ENCODE measurements at places on chromosomes 7 and 10.

DNA sequence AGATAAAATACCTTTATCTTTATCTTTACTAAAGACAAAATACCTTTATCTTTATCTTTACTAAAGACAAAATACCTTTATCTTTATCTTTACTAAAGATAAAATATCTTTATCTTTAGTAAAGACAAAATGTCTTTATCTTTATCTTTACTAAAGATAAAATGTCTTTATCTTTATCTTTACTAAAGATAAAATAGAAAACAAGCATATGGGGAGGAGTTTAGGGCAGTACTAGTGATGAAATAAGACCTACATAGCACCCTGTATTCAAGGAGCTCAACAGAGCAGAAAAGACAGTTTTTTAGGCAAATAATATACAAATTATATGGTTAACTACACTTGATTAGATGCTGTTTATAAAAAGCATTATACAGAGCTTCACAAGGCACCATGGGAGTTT lies 19.3 kb downstream of the ANKRD22 start:
- no peak for DNase-seq

DNA sequence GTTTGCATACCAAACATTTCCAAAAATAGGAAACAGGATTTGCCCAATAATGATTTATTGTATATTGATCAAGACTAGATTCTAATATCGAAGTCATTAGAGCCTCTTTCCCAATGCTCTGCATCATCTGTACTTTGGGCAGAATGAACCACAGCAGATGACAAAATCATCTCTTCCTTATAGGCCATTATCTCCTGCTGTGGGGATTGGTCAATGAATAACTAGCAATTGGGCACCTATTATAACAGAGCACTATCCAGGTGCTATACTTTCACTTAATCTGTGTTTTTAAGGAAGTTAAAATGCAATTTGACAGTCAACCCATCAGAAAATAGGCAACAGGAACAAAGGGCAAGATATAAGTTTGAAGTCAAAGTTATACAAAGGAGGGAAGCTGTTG lies 290.3 kb downstream of the AHR start:
- no peak for DNase-seq

GRCh38 chr10:88989824-88990383 lies 694 bp upstream of the FAS start:
- DNase-seq = no peak

DNA sequence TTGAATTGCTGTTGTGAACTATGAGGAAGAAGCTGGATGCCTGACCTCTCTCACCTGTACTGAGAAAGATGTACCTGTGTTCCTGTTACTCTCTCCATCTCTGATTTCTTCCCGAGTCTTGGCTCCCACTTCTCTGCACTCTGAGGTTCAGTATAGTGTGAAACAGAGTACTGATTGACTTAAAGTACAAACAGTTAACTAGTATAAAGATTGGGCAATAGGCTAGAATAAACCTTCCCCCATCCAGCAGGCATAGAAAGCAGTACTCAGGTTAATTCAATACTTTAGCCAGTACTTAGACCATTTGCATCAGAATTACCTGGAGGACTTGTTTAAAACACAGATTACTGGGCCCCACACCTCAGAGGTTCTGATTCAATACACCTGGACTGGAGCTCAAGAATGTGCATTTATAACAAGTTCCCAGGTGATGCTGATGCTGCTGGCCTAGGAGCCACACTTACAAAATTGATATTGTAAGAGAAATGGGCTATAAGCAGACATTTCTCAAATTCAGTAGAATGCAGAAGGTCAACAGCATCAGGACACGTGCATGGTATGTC lies 51.6 kb downstream of the ANK3 start:
- DNase-seq = no peak

GRCh38 chr7:8277394-8277982 lies 15.5 kb upstream of the ICA1 start:
- no peak for DNase-seq

Measured in NCI-H524 (cell line).